ENCODE measurements at places on chromosomes 7 and 10.

GRCh38 chr7:150663802-150664494 is 21.6 kb upstream of the GIMAP2 start:
- no peak for DNase-seq

- DNase-seq, result no peak
Observed at GRCh38 chr10:132371641-132372081, 25.3 kb upstream of the PWWP2B start.

- no peak for DNase-seq
Observed at GRCh38 chr7:126723966-126724544, 528.7 kb downstream of the GRM8 start.

DNA sequence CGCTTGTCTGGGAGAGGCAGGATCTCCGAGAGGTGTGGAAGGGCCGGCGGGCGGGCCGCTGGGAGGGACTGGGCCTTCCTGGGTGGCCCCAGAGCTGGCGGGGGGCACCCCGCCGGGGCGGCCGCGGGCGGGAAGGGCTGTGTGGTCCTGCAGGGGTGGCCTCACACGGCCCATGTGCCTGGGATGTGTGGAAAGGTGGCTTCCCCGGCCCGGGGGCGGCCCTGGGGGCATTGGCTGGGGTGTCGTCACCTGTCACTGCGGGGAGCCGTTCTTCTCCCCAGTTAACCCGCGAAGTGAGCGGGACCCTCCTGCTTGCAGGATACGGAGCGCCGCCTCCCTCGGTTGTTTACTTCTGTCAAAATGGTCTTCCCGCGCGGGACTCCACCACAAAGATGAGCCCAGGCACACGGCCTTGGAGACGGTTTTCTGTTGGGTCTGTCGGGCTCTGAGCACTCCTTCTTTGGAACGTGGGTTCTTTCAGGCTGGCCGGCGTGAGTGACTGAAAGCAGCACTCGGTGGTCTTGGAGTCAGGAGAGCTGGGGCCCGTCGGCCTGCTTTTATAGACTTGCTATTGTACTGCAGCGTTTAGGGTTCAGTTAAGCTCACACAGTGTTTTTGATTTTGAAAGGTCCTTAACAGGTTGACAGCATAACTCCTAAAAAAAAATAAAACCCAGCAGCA is 700 bp downstream of the SMC3 start:
- peak; percentile 45 for DNase-seq

DNA sequence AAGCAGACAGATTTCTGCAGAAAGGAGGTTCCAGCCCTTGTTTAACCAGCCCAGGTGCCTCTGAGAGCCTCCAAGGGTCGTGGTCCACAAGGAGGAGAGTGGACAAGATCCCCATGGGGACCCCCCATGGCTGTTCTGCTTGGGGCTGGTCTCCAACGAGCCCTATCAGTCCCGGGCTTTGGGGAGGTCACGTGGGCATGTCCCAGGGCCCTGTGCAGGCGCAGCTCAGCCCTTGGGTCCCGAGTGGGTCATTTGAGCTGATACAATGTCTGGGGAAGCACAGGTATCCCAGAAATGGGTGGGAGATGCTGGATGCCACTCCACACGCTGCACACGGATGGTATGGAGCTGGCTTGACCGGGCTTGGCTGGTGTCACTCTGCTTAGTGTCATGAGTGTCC is 57.8 kb downstream of the NPTX2 start:
- no peak for DNase-seq

GRCh38 chr10:120162471-120162870 is 269.9 kb downstream of the SEC23IP start:
- peak; percentile 1 for DNase-seq

DNA sequence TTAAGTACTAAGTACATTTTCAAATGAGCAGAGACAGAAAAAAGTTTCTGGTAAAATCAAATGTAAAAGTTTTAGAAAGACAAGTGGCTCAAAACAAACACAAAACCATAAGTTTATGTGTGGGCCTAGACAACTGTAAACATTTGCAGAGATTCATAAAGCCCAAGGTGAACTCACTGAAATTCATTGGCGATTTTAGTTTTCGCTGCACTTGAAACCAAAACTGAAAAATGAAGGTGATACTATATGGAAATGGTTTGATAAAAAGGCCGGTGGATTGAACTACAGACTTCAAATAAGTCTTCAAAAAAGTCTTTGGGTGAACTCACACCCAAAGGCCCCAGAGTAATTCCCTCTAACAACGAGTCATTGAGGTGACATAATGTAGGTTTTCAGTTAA is 1184.9 kb upstream of the C7orf33 start:
- no peak for DNase-seq

- no peak for DNase-seq
Observed at GRCh38 chr10:119726676-119727261, 919 bp downstream of the INPP5F start.

DNA sequence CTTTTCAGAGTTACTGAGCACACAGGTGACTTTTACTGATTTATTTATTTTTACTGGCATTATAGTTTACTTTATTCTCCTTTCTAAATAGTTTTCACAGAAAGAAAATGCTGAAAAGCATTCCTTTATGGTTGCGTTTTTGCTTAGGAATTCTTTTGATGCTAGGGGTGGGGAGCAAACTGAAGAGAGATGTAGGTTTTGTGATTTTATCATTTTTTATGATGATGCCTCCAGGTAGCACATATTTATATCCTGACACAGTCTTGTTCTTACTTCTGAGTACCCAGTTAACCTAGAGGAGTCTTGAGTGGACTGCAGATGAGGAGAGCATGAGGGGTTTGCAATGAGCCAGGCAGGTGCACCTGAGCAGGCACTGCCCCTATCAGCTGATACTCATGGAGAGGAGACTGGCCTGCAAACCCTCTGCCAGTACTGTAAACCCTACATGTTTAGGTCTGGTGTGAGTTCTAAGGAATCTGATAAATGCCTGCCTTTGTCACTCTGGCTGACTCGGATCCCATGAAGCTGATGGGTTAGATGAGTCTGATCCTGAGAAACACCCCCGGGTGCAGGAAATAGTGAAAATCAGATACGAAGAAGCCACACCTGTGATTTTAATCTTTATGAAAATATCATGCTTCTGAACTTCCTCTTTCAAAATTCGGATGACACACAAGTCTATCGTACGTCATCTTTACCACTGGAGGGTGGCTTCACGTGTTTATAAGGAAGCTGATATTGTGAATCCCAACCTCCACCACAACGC is 302.9 kb downstream of the WDR37 start:
- no peak for DNase-seq

- no peak for DNase-seq
Observed at GRCh38 chr10:33579996-33580395, 245.5 kb upstream of the NRP1 start.

GRCh38 chr10:16227674-16228073 is 209.1 kb upstream of the PTER start:
- no peak for DNase-seq

- DNase-seq, result no peak
Observed at GRCh38 chr7:47739301-47739875, 157.5 kb upstream of the TNS3 start.

- DNase-seq, result no peak
Observed at GRCh38 chr7:40918701-40919271, 784.0 kb downstream of the SUGCT start.

GRCh38 chr7:42910306-42910705 is 1.6 kb downstream of the C7orf25 start:
- no peak for DNase-seq

DNA sequence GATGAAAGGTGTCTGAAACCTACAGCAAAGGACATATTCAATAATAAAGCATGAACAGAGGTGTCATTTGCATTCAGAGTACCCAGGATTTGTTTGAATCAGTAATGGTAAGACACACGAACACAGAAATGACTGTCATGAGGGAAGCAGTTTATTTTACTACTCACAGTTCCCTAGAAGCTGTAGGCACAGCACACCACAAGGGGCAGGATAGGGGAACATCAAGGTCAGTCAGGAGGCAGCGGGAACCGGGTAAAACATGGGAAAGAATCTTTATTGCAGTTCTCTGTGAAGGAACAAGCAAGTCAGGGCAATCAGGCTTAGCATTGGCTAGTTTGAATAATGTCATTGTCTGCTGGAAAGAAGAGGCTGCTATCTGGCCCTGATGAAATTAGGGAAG is 70.2 kb upstream of the PDSS1 start:
- no peak for DNase-seq

GRCh38 chr7:30845426-30846135 is 66.1 kb upstream of the AQP1 start:
- no peak for DNase-seq

- DNase-seq, result no peak
Observed at GRCh38 chr7:67738958-67739357, 742.3 kb downstream of the TYW1 start.

DNA sequence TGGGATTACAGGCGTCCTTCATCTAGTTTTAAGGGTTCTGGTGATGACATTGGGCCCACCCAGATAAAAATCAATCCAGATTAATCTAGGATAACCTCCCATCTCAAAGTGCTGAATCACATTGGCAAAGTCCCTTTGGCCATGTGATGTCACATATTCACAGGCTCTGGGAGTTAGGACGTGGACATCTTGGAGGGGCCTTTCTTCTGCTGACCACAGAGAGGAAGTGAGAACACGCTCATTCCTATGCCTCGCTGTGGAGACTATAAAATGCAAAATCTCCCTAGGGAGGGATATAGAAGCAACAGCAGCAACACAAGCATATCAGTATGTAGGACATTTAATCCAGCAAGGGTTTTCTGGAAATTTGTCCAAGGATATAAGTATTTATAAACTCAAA is 266.0 kb upstream of the PITRM1 start:
- DNase-seq, result no peak

DNA sequence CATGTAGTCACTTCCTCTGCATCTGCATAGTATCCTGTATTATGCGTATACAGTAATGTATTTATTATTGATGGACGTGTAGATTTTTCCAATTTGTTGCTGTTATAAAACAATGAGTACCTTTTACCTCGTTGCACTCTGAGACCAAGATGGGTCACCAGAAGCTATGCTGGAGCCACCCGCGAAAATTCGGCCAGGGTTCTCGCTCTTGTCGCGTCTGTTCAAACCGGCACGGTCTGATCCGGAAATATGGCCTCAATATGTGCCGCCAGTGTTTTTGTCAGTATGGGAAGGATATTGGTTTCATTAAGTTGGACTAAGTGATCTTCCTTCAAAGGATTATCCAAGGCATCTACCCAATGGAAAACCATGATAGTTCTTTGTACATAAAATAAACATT is 1.0 kb downstream of the PSMC2 start:
- DNase-seq, result no peak

- DNase-seq, result no peak
Observed at GRCh38 chr7:93245525-93246432, 13.6 kb downstream of the VPS50 start.

GRCh38 chr7:79137942-79138341 is 315.5 kb downstream of the MAGI2 start:
- no peak for DNase-seq

- no peak for DNase-seq
Observed at GRCh38 chr7:7190142-7190541, 7.8 kb downstream of the C1GALT1 start.

- DNase-seq, result no peak
Observed at GRCh38 chr7:107002529-107002998, 41.9 kb upstream of the PRKAR2B start.

DNA sequence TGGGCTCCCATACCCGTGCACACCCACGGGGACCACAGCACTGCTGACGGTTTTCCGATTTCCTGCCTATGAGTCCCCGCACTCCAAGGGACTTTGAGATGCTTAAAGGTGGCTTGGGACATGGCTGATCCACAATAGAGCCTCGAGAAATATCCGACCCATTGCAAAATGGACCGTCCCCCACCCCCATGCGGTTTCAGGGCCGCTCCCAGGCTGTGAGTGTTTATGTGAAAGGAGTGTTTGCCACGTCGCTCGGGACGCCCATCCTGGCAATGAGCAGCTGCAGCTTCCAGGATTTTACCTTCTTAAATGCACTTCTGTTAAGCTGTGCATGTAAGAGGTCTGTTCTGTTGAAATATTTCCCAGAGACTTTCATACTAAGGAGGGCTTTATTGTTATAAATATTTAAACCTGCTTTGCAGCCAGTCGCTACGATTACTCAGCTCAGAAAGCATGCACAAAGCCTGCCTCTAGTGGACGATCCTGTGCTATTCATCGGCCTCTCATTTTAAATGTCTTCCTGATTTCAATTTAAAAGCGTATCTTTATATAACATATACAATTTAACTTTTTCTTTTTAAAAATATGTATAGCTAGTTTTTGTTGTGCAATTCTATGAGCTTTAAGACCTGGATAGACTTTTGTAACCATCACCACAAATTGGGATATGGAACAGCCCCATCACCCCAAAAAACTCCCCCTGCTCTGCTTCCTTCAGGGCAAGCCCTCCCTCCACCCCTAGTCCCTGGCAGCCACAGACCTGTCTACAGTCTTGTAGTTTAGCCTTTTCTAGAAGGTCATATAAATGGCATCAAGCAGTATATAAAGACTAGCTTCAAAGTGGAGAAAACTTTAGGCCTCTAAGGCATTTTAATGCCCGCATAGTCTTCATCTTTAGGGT is 418.3 kb downstream of the PAXIP1 start:
- no peak for DNase-seq

- no peak for DNase-seq
Observed at GRCh38 chr7:49927631-49928030, 154.2 kb downstream of the VWC2 start.

DNA sequence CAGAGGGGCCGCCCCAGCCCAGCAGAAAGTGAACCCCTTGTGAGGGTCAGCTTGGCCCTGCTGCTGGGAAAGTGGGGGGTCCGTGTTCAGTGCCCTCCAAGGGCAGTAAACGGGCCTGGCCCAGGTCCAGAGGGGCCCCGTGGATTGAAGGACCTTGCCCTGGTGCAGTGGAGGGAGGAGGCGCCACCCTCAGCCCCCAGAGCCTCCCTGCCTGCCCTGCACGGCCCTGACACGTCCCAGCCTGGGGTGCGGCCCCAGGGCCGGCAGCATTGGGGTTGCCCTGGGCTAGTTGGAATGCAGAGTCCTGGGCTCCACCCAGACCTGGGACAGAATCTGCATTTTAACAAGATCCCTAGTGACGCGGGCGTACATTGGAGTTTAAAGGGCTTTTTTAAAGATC is 42.8 kb upstream of the FOXL3 start:
- no peak for DNase-seq

DNA sequence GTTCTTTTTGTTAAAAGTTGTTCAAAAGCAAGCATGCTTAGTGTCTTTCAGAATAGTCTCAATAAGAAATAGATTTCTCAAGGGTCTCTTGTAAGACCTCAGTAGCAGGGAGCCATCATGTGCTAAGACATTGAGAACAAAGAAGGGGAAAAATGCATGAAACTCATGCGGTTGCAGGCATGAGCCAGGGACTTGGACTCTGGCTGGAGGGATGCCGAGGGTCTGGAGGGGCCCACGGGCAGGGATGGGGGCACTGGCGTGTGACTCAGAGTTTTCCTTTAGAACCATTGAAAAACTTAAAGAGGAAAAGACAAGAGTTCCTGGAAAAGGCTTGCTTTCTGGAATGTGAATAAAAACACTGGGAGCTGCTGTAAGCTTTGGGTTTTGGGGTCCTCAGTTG is 253.3 kb downstream of the CCDC3 start:
- no peak for DNase-seq

DNA sequence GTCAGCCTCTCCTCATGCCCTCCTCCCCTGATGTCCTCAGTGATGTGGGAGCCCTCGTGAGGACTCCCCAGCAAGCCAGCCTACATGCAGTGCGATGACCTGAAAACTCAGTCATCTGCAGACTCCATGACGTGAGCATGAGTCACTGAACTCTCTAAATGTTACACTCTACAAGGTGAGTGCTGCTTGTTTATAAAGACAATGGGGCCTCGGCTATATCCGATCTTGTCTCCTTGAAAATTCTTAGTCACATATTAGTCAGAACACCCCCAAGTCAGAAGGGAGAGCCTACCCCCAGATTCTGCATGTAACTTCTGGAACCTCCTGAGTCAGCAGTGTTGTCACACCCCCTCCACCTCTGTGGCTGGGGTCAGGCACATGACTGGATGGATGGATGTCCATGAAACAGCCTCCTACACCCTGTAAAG is 673.8 kb downstream of the INHBA start:
- peak; percentile 57 for DNase-seq
